Metanephros (tissue), 2 donors: ENCODE measurements at places on chromosomes 3 and 15. TPM values are rescaled to one million over a fixed set of nuclear protein-coding genes. Genes with fewer than 3 reads are reported as not detected.

The MUC20 gene
- total RNA-seq: 36.7 TPM

The CCR2 gene
- total RNA-seq: 4.7 TPM

The THRB gene
- total RNA-seq: 22.3 TPM

The CEP97 gene
- 19.8 TPM for total RNA-seq

The CAMK2N2 gene
- total RNA-seq: 0.70 TPM

The ST8SIA2 gene
- total RNA-seq: 4.4 TPM

The MST1 gene
- 47.9 TPM for total RNA-seq
